Natural killer cell treated with Interleukin-12 subunit alpha and Interleukin-12 subunit beta and Interleukin-15 and Interleukin-18, amount 100 ng/mL, for 72 hours (primary cell): ENCODE measurements at places on chromosomes 16 and 17. TPM values are rescaled to one million over a fixed set of nuclear protein-coding genes. Genes with fewer than 3 reads are reported as not detected.

CD7 gene
- total RNA-seq: 61.8 TPM

CD300C gene
- 5.8 TPM for total RNA-seq

SMPD3 gene
- 0.26 TPM for total RNA-seq

ZNF668 gene
- total RNA-seq: 16.4 TPM

PHF12 gene
- 68.0 TPM for total RNA-seq

GP1BA gene
- 0.12 TPM for total RNA-seq

TEX14 gene
- total RNA-seq: 0.12 TPM

GRCh38 chr16:28321700-28322411, 29.5 kb downstream of the SBK1 start:
- peaks cover 16% of the 10 kb centered on the region for H3K4me1 ChIP-seq
- no peak overlapping the region for H3K4me3 ChIP-seq

- peak overlapping the region; percentile 99 for H3K27ac ChIP-seq
- peaks cover 25% of the 10 kb centered on the region for H3K4me1 ChIP-seq
Measured at GRCh38 chr17:28357901-28358197, 522 bp upstream of the POLDIP2 start.

GRCh38 chr16:17342031-17342430, 128.7 kb downstream of the XYLT1 start:
- H3K27ac ChIP-seq: peak overlapping the region; percentile 72
- peak overlapping the region; percentile 79 for H3K4me3 ChIP-seq
- no peaks in the 10 kb centered on the region for H3K27me3 ChIP-seq

- no peak for DNase-seq
- no peaks in the 10 kb centered on the region for H3K4me1 ChIP-seq
- H3K27me3 ChIP-seq: no peaks in the 10 kb centered on the region
- H3K4me3 ChIP-seq: no peak overlapping the region
- no peak overlapping the region for H3K27ac ChIP-seq
Measured at GRCh38 chr17:2983255-2983654, 80.2 kb downstream of the OR1D5 start.

DNA sequence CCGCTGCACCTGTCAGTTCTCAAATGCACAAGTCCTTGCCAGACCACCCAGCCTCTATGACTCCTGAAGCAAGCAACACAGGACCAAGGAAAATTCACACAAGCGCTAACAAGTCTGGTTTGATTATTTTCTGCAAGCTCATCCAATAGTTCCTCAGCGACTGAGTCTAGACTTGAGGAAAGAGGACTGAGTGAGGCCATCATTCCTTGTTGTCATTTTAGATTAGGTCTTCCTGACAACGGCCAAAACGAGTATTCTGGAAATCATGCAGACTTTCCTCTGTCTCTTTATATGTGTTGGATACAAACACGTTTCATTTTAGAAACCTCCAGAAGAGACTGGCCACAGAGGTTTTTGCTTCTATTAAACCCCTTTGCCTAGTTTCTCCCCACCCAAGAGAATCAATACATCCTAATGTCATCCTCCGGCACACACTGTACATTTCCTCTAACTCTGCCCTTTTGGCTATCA, 561 bp downstream of the CCDC47 start:
- no peaks in the 10 kb centered on the region for H3K27me3 ChIP-seq
- peaks cover 38% of the 10 kb centered on the region for H3K4me1 ChIP-seq
- no peak for DNase-seq
- H3K4me3 ChIP-seq: peak overlapping the region; percentile 92
- peak overlapping the region; percentile 99 for H3K27ac ChIP-seq

GRCh38 chr16:87897521-87898505, 28.5 kb upstream of the SLC7A5 start:
- peaks cover 2% of the 10 kb centered on the region for H3K27me3 ChIP-seq
- no peaks in the 10 kb centered on the region for H3K36me3 ChIP-seq
- peak overlapping the region; percentile 93 for H3K27ac ChIP-seq
- peaks cover 28% of the 10 kb centered on the region for H3K4me1 ChIP-seq

DNA sequence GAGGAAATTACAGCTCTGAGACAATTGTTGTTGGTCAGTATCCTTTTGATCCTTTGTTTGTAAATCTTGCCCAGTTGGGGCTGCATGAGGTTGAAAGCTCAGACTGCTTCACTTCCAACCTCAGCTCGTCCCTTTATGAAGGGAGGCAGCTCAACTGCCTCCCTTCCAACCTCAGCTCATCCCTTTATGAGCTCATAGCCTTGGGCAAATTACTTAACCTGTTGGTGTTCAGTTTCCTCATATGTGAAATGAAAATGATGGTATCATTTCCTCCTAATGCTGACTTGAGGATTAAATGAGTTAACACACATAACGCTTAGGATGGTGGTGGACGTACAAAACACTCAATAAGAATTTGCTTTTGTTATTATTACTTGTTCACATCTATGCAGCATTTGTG, 265.1 kb downstream of the CDH13 start:
- no peak overlapping the region for H3K27ac ChIP-seq
- H3K4me1 ChIP-seq: peaks cover 3% of the 10 kb centered on the region
- H3K4me3 ChIP-seq: no peak overlapping the region
- H3K36me3 ChIP-seq: no peaks in the 10 kb centered on the region
- DNase-seq: no peak

- DNase-seq: no peak
- no peak overlapping the region for H3K4me3 ChIP-seq
- H3K4me1 ChIP-seq: no peaks in the 10 kb centered on the region
Measured at GRCh38 chr16:13426269-13426668, 493.7 kb upstream of the ERCC4 start.

DNA sequence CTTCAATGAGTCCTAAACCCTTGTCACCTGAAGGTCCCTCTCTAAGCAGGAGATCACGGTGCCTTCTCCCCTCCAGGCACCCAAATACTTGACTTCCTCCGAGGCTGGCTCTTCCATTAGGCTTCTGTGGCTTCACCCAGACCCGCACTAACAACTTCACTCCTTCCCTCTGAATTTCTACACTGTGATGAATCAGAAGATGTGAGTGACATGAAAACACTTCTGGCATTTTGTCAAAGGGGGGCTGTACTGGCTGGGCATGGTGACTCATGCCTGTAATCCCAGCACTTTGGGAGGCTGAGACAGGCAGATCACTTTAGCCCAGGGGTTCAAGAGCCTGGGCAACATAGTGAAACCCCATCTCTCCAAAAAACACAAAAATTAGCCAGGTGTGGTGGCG, 72.6 kb upstream of the CNEP1R1 start:
- no peak overlapping the region for H3K4me3 ChIP-seq
- no peaks in the 10 kb centered on the region for H3K36me3 ChIP-seq
- H3K27me3 ChIP-seq: peaks cover 26% of the 10 kb centered on the region
- DNase-seq: no peak
- H3K4me1 ChIP-seq: no peaks in the 10 kb centered on the region
- H3K27ac ChIP-seq: no peak overlapping the region

DNA sequence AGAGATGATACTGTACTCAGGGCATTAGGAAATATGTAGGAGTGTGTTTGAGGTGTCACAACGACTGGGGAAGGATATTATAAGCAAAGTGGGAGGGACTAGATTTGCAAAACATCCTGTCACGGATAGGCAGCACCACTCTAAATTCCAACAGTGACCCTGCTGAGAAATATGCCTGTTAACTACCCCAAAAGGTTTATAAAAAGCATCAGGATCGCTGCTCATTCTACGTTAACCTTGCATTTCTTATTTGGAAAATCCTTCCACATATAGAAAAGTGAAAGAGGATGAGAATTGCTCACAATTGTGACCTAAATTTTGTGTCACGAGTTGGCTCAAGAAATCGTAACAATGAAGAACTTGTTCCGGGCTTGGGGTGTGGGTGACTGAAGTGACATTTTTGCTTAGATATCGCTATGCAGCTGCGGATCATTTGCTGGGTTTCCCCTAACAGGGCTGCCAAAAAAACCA, 51.6 kb downstream of the N4BP1 start:
- no peak for DNase-seq
- peaks cover 82% of the 10 kb centered on the region for H3K4me1 ChIP-seq
- H3K27me3 ChIP-seq: no peaks in the 10 kb centered on the region
- peak overlapping the region; percentile 82 for H3K27ac ChIP-seq
- H3K36me3 ChIP-seq: peaks cover 37% of the 10 kb centered on the region

DNA sequence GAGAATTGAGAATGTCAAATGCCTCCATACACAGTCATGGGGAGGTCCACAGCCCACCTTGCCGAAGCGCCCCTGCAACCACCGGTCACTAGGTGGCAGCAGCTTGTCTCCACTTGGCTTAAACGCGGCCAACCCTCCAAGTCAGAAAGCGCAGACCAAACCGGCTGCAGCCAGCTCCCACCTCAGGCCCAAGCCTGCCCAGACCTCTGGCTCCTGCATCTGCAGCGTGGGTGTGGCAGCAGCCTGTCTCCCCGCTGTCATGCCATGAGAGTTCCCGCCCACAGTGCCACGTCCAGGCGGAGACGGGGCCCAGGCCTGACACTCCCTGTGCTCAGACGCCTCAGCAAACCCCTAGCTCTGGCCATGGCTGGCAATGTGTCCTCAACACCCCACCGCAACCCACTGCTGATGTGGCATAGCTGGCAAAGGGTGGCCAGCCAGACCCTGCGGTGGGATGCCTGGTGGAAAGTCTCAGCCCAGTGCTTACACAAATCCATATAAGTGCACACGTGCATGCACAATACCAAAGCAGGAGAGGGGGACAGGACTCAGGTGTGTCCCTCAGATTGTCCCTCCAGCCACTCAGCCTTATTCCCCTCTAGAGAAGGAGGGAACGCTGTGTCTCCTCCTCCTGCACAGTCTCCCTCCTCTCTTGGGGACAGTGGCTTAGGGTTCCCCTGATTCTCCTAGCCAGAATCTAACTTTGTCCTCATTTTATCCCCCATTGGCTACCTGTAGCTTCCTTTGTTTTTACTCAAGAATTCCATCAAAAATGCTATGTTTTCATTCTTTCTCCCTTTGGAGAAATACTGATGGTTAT, 10.9 kb downstream of the COPZ2 start:
- no peak overlapping the region for H3K27ac ChIP-seq
- H3K4me1 ChIP-seq: peaks cover 26% of the 10 kb centered on the region
- peaks cover 14% of the 10 kb centered on the region for H3K27me3 ChIP-seq
- no peaks in the 10 kb centered on the region for H3K36me3 ChIP-seq
- peak; percentile 79 for DNase-seq

DNA sequence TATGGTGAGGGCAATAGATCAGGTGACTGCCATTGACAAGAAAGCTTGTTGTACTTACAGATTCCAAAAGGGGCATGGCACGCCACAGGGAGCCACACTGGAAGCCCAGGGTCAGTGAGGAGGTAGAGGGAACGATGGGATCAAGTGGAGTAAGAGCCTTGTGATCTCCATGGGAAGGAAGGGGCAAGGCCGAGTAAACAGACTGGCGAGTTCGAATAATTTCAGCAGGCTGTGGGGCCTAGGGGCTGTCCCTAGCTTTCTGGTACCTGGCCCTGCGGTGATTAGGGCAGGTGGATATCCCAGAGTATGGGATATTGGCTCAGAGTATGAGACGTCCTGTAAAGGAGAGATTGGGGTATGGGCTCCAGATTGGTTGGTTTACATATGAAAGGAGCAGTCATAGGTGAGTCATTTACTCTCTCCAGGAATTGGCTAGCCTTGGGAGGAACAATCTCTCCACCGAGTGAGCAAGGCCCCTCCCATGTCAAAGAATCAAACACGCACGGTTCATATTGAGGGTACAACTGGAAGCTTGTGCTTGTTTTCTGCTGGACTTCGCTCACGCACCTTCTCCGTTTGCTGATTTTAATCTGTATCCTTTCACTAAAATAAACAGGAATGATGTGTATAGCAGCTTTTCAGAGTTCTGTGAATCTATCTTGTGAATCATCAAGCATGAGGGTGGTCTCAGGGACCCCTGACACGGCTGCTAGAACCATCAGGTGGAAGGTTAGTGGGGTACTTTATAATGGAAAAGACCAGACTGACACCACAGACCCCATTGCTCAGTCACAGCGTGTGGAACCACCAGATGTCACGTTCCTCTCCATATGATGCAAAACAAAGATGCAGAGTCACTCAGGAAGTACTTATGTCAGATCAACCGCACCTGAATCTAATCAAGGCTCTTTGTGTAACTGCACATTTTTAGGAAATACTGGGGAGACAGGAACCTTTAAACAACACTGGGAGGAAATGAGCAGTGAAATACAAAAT, 27.9 kb downstream of the GABARAPL2 start:
- H3K4me1 ChIP-seq: peaks cover 5% of the 10 kb centered on the region
- no peak for DNase-seq
- no peaks in the 10 kb centered on the region for H3K27me3 ChIP-seq
- H3K27ac ChIP-seq: peak overlapping the region; percentile 63
- no peak overlapping the region for H3K4me3 ChIP-seq

DNA sequence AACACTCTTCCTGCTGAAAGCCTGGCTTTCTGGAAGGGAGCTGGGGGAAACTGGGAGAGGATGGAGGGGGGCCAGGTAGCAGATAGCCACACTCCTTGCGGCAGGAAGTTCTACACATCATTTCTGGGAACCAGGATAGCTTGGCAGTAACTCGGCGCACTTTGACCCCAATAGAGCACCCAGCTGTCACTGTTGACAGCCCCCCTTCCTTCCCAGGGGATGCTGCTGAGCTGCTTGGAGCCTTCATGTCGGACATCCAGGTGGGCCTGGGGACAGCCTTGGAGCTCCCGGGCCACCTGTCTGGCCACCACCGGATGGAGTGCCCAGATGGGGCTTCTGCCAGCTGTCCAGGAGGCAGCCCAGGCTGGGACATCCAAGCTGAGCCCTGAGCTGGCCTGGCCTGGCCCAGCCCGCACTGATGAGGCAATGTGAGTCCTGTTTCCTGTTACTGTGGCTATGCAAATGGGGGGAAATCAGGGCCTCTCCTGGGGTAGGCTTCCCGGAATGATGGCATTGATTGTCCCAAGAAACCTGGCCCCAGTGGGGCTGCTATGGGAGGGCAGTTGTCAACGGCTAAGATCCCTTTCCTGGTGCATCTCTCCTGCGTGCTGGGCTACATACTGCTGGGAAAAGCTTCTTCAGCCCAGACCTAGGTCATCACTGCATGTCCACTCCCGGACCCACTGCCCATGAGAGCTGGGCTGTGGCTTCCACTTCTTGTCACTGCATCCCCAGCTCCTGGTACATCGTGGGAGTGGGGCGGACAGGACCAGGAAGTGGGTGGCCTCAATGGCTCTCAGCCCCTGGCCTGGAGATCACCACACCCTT, 50.0 kb downstream of the SOCS1 start:
- no peaks in the 10 kb centered on the region for H3K27me3 ChIP-seq
- peak overlapping the region; percentile 97 for H3K27ac ChIP-seq
- no peaks in the 10 kb centered on the region for H3K36me3 ChIP-seq
- H3K4me3 ChIP-seq: peak overlapping the region; percentile 80
- peaks cover 68% of the 10 kb centered on the region for H3K4me1 ChIP-seq
- peak; percentile 92 for DNase-seq

- peaks cover 26% of the 10 kb centered on the region for H3K27me3 ChIP-seq
- H3K4me3 ChIP-seq: no peak overlapping the region
- DNase-seq: no peak
- no peaks in the 10 kb centered on the region for H3K36me3 ChIP-seq
Measured at GRCh38 chr17:6168296-6168695, 98.1 kb downstream of the WSCD1 start.

DNA sequence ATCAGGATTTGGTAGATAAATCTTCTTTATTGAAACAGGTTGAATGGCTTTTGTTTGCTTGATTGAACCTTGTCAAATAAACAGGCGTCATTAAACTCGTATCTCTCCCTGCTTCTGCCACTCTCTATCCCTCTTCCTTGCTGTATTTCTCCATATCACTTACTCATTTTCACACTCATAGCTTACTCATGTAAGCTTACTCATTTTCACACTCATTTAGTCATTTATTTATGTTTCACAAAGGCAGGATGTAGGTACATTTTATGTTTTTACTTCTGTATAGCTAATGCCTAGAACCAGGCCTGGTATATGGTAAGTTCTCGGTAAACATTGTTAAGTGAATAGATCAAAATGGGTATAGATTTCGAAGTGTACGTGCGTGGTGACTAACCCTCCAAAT, 450.0 kb downstream of the PMP22 start:
- H3K36me3 ChIP-seq: no peaks in the 10 kb centered on the region
- no peak overlapping the region for H3K4me3 ChIP-seq
- peaks cover 18% of the 10 kb centered on the region for H3K27me3 ChIP-seq
- H3K27ac ChIP-seq: no peak overlapping the region
- no peak for DNase-seq
- peaks cover 10% of the 10 kb centered on the region for H3K4me1 ChIP-seq
